Fibroblast of villous mesenchyme (primary cell): ENCODE measurements at places on chromosomes 7 and 10. TPM values are rescaled to one million over a fixed set of nuclear protein-coding genes. Genes with fewer than 3 reads are reported as not detected.

- no peak for DNase-seq
Measured at GRCh38 chr10:8352171-8353075, 297.9 kb downstream of the GATA3 start.

The TUBAL3 gene
- total RNA-seq = not detected in 2 replicates

- DNase-seq = no peak
Measured at GRCh38 chr7:3089493-3089892, 45.8 kb upstream of the CARD11 start.

- peak; percentile 85 for DNase-seq
Measured at GRCh38 chr7:137151041-137151689, 192.4 kb downstream of the PTN start.

GRCh38 chr10:60144099-60144498, 237.7 kb upstream of the CCDC6 start:
- no peak for DNase-seq

GRCh38 chr7:42831006-42831717, 80.7 kb downstream of the C7orf25 start:
- DNase-seq = peak; percentile 11

DNA sequence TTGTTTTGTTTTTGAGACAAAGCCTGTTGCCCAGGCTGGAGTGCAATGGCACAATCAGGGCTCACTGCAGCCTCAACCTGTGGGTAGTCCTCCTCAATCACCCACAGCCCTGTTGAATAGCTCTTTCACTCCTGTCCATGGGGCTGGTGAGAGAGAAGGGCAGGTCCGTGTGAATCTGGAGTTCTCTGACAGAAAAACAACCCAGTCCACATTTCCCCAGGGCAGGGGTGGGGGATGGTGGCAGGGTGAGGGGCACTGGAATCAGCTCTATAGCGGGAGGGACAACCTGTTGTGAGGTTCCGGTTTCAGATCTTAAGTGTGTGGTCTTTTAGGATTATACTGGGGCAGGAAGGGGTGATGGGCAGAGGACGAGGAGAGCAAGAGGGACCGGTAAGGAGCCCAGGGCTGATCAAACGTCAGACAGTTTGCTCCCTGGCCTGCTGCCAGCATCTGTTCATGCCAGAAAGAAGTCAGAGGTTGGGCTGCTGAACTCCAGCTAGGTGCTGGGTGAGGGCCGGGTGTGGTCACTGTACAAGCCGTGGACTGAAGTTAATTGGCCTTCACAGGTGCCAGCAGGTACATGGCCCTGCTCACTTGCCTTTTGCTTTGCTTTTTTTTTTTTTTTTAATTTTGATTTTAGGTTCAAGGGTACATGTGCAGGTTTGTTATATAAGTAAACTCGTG, 33.2 kb upstream of the MKRN1 start:
- no peak for DNase-seq

DNA sequence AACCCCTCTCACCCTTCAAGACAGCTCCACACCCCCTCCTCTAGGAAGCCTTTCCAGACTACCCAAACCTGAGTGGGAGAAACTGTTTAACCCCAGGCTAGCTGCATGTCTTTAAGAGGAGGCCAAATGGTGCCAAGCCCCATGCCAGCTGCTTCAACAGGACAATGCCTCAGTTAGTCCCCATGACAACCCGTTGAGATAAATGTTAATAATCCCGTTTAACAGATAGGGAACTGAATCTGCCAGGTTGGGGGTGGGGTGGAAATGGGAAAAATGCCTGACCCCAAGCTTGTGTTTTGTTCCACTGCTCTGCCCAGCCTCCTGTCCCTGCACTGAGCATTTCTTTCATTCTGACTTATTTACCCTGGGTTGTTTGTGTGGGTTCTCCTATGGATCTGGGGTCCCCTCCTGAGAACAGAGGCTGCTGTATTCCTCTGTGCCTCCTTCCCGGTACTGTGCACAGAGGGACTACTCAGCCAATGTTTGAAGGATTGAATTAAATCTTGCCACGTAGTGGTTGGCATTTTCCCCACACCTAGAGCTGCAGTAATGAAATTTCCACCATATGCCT, 452.6 kb upstream of the ZMIZ1 start:
- no peak for DNase-seq

The TRIM50 gene
- not detected in 2 replicates for total RNA-seq

DNA sequence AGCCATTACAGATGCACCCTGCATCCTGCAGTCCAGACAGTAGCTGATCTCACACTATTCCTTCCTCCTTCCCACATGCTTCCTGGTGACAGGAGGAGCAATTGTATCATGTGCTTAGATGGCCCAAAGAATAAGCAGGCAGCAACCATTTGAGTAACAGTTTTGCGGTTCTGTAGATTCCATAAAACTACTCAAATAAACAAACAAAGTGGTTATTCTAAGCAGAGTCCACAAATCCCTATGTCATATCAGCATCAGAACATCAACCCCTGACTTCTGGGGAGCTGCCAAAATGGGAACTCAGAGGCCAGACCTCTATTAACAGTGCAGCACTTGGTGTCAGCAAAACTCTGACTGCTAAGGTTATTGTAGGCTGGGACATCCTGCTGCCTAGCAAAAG, 226.0 kb downstream of the SORCS1 start:
- DNase-seq = no peak

The GIMAP1 gene
- not detected in 2 replicates for total RNA-seq

GRCh38 chr7:132152131-132152889, 424.0 kb downstream of the PLXNA4 start:
- no peak for DNase-seq

DNA sequence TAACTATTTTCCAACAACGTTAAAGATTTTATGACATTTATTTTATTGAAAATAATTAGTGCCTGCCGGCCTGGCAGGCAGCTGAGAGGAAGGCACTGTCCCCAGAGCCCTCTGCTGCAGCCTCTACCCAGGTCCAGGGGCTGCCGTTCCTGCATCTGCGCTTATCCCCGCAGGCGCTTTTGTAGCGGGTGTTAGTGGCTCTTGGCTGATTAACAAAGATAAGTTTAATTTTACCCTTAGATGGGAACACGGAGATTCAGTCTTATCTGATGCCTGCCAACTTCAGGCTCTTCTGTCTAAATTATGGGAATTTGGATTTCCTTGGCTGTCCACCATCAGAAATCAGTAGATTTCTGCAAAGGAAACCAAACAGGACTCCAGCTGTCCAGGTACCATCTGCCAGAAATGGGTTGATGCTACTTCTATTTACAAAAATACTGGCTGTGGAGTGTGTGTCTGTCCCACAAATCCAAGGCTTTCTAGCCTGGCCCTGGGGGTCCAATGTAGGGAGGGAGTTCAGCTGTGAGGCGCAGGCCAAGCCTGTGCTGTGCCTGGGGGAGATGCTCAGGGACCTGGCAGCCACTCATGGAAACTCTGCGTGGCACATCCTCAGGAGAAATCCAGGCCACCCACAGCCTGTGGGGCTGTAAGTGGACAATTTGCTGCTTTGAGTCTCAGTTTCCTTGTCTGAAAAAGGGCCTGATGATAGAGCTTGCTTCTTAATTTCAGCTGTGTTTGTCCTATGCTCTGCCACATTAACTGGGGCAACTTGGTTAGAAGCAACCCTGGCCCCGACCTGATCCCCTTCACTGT, 62.0 kb upstream of the IGFBP3 start:
- no peak for DNase-seq

The SPACDR gene
- not detected in 2 replicates for total RNA-seq

DNA sequence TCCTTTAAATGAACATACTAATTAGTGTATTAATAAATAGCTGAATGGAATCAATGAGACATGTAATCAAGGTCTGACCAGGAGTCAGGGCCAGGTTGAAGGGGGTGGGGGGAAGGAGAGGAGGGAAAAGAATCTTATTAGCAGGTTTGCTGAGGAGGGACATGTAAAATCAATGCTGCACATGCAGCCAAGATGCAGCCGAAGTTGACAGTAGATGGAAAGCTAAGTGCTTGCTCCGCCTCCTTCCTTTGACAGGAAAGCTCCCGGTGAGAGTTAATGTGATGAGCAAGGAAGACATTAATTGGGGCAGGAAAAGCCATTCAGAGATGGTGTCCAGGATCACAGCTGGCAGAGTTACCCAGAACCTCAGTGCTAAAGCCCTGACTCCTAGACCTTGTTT, 24.4 kb downstream of the PLXNA4 start:
- DNase-seq = no peak

DNA sequence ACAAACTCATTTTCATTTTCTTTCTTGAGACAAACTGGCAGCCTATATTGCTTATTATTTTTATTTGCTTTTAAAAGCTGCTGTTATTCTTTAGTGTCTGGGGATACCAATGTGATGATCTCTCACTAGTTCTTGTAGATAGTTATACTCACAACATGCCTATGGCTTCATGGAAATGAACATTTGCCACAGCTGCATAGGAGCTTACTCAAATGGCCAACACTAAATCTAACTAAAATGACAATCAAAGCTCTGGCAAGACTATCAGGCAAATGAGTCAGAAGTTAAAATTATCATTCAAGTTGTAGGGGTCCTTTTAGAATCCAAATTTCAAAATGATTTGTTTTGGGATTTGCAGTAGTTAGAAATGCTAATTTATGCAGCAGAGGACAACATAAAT, 225.9 kb downstream of the ANK3 start:
- DNase-seq = no peak

- peak; percentile 58 for DNase-seq
Measured at GRCh38 chr10:4074545-4075407, 289.8 kb upstream of the KLF6 start.

The GCK gene
- total RNA-seq = 0.43 and 0.64 TPM in 2 replicates

DNA sequence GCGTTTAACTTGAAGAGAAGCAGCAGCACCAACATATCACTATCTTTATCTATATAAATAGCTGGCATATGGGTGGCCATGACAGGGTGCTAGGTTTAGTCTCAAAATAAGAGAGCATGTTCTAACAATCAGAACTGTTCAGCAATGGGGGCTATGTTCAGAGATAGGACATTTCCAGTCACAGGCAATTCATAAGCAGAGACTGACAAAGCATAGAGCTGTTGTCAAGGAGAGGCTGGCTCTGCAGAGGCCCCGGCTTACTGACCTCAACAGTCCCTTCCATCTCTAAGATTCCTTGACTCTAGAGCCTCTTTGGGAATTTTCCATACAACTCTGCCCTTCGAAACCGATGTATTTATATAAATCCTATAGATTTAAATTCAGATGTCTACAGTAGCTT, 17.2 kb downstream of the ANK3 start:
- no peak for DNase-seq

DNA sequence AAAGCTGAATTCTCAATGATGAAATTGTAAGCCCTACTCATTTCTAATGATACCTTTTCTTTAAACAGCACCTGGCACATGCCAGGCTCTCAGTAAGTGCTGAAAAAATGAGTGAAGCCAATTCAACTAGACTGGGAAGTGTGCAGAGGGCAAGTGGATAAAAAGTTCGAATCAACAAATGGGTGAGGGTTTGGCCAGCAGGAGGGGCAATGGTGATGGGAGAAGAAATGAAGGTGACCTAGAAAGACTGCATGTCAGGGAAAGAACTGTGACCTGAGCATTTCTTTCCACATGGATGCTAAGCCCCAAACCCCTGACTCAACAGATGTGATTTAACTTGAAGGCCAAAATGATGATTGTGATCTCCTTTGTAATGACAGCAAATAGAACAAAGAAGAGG, 54.6 kb downstream of the DKK1 start:
- no peak for DNase-seq

The CYP51A1 gene
- total RNA-seq = 324 and 431 TPM in 2 replicates

DNA sequence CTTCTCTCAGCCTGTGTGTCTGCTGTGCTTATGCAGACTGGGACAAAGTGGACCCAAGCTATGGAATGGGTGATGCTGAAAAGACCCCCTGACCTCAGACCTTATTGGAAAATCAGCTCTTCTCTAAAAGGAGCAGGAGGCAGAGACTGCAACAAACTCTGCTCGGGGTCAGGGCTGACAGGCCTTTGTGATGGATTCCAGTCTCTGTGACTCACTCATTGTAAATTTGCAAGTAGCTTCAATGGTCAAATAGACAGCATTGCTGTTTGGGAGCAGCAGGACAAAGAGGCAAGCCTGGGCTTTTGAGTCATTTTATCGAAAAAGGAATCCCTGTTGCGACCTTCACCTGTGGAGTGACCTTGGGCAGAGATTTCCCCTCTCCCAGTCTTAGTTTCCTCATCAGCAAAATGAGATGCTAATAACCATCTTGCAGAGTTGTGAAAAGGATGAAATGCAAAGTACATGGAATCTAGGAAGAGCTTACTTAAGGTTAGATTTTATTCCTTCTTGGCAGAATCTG, 26.1 kb upstream of the GPR26 start:
- no peak for DNase-seq

- DNase-seq = no peak
Measured at GRCh38 chr10:113764582-113764981, 13.1 kb downstream of the PLEKHS1 start.

- peak; percentile 17 for DNase-seq
Measured at GRCh38 chr7:100674411-100675104, 1.0 kb downstream of the GNB2 start.
